Stimulated activated CD4-positive, alpha-beta T cell treated with anti-CD3 and anti-CD28 coated beads, Interleukin-15, amount 100 ng/mL, for 1 hour (primary cell): ENCODE measurements at places on chromosomes 4 and X.

- no peak for DNase-seq
Observed at GRCh38 chr4:46450556-46450955, 60.6 kb upstream of the GABRA2 start.

GRCh38 chr4:176451443-176451842, 131.7 kb downstream of the SPCS3 start:
- DNase-seq, result no peak

- DNase-seq, result no peak
Observed at GRCh38 chr4:53480909-53481308, 103.5 kb downstream of the FIP1L1 start.

GRCh38 chr4:125489952-125490690, 175.4 kb downstream of the FAT4 start:
- no peak for DNase-seq

GRCh38 chr4:84966382-84967242, at the start of gene WDFY3:
Gene WDFY3 (minus strand): TSS chr4:84966690. CDS start chr4:84860591, 106,099 bp downstream.
- DNase-seq, result no peak

GRCh38 chrX:134254511-134254910, 17.5 kb downstream of the CCDC160 start:
- DNase-seq, result no peak
